Nucleus accumbens (tissue), 56 donors: ENCODE measurements at places on chromosomes 7 and 10.

GRCh38 chr7:90178679-90179278, 24.5 kb downstream of the STEAP1 start:
- no peak for DNase-seq

GRCh38 chr10:117511601-117512390, 30.8 kb upstream of the EMX2 start:
- DNase-seq = no peak

GRCh38 chr7:154440651-154441050, 388.5 kb downstream of the DPP6 start:
- DNase-seq = no peak

- no peak for DNase-seq
These were observed 282.9 kb downstream of the GRID1 start for GRCh38 chr10:86083664-86084175.

- DNase-seq = no peak
These were observed 64.1 kb upstream of the PDZD8 start for GRCh38 chr10:117439243-117439912.

- DNase-seq = no peak
These were observed 596.0 kb upstream of the TPK1 start for GRCh38 chr7:145431834-145432233.

- DNase-seq = no peak
These were observed 20.9 kb upstream of the TBL2 start for GRCh38 chr7:73599151-73599882.

- DNase-seq = no peak
These were observed 6.6 kb upstream of the ABCC2 start for GRCh38 chr10:99775850-99776249.

DNA sequence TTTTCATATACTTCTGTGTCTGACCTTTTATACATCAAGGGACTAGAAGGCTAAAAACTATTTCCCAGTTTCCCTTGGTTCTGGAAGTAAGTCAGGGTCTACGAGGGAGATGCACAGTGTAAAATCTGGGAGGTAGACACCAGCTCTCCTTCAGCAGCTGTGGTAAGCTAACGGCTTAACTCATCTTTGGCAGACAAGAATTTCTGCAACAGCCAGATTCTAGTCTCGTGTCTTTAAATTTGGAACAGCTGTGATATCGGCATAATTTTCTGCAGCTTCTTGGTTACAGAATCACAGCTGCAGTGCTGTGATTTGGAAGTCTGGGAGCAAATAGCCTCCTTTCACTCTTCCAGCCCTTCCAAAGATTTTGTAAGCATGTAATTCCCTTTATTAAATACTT, 37.4 kb upstream of the ABCB4 start:
- no peak for DNase-seq

- no peak for DNase-seq
These were observed 32.0 kb upstream of the STRIP2 start for GRCh38 chr7:129401967-129402860.

DNA sequence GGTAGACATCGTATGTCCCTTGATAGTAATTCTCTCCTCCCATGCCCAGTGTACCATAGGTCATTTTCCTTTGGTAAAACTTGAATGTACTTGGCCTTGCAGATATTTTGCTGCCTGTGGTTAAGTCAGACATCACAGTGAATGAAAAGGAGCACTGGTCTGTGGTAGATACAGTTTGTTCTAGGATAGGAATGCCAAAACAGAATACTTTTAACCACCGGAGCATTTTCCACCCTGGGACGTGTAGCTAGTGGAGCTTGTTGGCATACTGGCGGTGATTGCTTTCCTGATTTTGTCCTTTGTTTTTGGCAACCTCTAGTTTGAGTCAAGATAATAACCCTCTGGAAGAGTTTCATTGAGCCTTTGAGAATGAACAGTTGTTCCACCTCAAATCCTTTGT, 92.0 kb upstream of the BMPER start:
- DNase-seq = no peak

DNA sequence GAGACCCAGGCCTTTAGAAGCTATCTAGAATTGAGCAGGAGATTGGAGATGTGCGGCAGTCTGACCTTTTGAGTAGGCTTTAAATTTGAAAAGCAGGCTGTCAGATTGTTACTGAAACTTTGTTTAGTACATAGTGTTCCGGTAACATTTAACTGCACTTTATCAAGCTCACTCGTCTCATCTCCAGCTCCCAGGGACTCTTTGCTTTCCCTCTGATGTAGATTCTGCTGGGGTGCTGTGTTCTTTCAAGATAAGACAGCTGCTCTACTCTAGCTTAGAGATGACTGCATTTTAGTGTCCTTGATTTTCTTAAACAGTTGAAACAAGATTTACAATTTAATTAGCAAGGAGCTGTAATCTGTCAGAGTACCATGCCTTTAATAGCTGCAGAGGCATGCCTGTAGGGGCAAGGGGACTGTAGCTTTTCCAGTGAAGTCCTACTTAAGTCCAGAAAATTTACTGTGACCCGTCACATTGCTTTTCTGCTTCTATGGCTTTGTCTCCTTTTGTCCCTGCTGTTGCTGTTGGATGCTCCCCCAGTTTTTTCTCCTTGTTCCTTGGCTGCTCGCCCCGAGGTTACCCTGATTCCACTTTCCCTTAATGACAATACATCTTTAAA, 56.4 kb upstream of the MTPN start:
- no peak for DNase-seq

- DNase-seq = no peak
These were observed 14.9 kb downstream of the DLG5 start for GRCh38 chr10:77911535-77912123.

GRCh38 chr7:138359870-138360559, 100.0 kb upstream of the TRIM24 start:
- DNase-seq = no peak

GRCh38 chr10:7186387-7187018, 224.3 kb downstream of the SFMBT2 start:
- DNase-seq = no peak

- no peak for DNase-seq
These were observed 183.0 kb downstream of the ARID5B start for GRCh38 chr10:62084451-62084850.

DNA sequence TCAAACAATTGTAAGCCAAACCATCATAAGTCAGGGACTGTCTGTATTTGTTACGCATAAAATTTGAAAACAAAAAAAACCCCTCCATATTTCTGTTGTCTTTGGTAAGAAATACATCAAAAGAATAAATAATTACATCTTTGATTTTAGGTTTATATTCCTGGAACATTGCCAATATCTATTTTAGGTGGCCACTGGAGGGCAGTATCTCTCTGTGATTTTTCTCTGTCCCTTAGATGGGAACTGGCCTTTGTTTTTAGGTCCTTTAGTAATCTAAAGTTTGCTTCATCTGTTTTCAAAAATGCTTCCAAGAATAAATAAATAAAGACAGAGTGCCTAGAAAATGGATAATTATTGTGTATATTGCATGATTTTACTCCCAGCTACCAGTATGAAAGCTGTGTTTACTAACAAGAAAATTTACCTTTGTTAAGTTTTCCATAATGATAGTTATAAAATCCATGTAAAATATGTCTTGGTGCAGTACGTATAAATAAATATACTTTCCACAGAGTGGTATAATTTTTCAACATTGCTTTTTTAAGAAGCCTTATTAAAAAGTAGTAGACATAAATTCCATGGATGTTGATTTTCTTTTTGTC, 64.2 kb downstream of the PHYHIPL start:
- DNase-seq = no peak

DNA sequence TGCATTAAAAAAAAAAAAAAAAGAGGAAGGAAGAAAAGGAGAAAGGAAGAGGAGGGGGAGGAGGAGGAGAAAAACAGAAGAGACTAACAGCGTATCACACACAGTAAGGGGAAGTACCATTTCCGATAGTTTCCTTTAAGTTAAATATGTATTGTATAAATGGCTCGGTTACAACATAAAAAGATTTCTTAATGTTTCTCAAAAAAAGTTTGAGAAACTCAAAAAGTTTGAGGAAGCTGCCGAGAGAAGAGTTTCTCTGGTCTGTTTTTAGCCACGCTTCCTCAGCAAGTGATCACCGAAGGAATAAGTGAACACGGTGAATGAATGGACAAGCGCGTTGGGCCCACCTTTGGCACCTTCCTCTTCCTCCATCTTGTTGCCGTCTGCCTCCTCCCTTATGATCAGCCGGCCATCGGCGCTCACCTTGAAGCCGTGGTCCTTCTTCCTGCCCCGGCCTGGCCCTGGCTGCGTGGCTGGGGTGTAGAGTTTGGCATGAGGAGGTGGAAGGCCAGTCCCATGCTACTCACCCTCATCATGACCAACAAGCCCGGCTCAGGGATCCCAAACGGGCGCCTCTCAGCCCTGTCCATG, 31.3 kb upstream of the FRAT2 start:
- DNase-seq = no peak

GRCh38 chr10:123858077-123858681, 33.4 kb downstream of the CPXM2 start:
- DNase-seq = no peak

- no peak for DNase-seq
These were observed 78.4 kb downstream of the EEPD1 start for GRCh38 chr7:36231406-36231805.

DNA sequence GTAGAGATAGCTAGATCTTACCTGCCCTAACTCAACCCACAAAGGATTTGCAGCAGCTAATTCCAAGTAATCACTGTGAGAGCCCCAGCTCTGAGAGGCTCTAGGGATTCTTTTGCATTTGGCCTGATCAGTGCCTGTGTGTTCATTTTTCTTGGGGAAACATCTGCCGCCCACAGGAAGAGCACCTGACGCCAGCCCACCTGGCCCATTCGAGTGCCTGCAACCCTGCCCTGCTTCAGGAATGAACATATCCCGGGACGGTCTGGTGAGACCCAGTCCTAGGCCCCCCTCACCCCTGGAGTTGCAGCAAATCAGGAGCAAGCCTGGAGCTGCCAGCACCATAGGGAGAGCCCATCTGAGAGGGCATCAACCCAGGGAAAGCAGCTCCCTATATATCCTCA, 38.8 kb downstream of the GSDME start:
- no peak for DNase-seq

DNA sequence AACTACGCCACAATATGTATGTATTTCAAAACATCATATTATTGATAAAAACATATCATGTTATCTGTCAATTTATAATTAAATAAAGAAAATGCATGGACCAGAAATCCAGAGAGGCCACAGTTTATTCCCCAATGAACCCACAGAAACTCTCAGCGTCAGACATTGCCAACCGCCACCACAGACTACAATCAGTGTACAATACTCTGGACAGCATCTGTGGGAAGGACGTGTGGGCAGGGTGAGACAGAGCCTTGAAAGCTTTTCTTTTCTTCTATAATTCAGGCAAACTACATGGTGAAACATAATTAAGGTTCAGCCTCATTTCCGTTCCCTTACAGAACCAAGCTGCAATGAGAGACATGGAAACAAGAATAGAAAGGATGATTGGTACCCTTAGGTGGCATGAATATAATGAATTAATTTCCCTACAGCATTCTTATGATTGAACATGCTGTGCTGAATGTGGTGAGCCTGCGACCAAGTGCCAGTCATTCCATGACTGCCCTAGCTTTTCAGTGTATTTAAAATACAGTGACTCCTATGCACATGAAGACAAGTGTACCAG, 909.3 kb downstream of the SORCS1 start:
- no peak for DNase-seq

DNA sequence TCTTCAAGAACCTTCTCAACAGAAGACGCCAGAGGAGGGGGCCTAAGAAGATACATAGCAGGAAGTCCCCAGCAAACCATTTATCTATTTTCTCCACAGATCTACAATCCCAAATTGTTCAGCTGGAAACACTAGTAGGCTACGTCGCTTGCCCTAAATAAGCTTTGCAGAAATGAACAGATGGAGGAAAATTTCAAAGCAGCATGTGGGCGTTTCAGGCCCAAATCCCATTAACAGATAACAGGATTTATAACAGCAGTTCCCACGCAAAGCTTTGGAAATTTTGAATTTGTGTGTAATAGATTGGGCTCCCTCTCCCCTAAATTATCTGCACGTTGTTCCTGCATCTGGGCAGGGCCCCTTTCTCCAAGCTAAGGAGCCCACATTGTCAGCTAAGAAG, 60.6 kb upstream of the FRMD4A start:
- DNase-seq = no peak

DNA sequence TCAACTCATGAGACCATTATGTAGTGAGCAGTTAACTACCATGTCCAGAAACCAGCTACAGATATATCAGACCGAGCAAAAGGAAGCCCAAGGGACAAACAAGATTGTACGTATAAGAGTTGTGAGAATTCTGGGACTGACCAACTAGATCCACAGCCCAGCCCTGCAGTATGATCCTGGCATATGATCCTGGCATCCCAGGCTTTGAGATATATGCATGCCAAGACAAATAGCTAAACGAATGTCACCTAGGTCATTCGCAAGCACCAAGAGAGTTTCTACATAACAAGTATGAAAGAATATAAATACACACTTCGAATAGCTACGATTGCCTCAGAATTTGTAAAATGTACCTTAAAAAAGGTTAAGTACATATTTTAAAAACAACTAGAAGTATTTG, 56.4 kb upstream of the PMPCB start:
- no peak for DNase-seq

DNA sequence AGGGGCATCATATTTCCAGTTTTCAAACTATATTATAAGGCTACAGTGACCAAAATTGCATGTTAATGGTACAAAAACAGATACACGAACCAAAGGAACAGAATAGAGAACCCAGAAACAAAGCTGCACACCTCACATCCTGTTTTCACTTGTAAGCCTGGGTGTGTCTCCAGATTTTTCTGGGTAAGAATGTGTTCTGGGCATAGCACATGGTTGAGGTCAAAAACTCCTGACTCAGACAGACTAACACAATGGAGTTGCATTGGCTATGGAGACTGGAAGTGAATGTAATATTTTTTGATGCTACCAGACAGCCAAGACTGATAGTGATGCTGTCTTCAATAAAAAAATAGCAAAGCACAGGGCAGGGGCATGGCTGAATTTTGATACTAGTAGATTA, 1175.2 kb downstream of the NXPH1 start:
- no peak for DNase-seq

GRCh38 chr10:114520453-114520852, 116.2 kb upstream of the AFAP1L2 start:
- DNase-seq = no peak

GRCh38 chr10:71379118-71379766, 17.5 kb upstream of the CDH23 start:
- DNase-seq = no peak

GRCh38 chr7:130492523-130493274, 814 bp downstream of the MEST start:
- DNase-seq = no peak

DNA sequence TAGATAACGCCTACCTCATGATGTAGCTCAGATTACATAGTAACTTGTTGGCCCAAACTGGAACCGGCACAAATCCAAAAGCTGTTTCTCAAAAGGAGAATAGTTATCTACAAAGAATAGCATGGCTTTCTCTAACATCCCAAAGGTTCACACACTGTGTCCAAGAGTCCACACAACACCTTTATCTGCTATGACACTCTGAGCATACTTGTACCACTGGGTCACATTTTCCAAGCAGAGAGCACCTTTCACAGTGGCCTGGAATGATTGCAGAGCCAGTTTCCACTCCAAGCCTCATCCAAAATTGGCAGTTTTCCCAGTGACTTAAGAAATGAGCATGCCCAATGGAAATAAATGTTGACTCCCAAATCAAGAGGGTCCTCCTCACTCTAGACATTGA, 155.3 kb downstream of the VWC2 start:
- no peak for DNase-seq

GRCh38 chr10:101558671-101559595, 29.1 kb downstream of the POLL start:
- DNase-seq = no peak
